ENCODE measurements at places on chromosomes 6 and 20.

- no peak for DNase-seq
These were observed 47.9 kb upstream of the DDR1 start for GRCh38 chr6:30836431-30836866.

DNA sequence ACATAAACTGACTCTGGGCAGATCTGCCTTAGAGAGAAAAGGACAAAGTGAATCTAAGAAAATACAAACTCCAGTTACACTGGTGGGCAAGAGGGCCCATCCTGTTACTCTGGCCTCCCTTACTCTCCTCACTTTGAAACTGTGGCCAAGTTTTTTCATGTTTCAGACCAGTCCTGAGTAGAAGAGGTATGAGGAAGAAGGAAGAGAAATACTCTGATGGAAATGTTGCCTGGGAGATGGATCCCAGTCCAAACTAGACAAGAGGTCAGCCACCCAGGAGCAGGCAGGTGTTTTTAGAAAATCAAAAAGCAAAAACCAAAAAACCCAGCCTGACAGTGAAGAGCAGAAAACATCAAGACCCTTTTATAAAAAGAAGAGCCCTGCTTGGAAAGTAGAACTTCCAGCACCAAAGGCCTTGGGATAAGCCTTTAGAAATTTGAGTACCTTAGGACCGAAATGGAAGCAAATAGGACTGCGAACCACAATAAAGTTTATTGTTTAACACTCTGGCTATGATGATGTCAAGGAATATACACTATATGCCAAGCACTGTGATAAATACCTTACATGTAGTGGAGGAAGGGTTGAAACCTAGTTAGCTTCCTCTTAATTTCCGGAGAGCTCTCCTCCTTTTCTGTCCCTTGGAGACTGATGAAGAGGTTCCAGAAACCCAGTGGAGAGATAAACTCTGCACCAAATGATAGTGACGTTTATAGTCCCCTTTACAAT lies 123.1 kb downstream of the KLHL32 start:
- DNase-seq: no peak

- peak; percentile 57 for DNase-seq
These were observed 14.6 kb downstream of the CD40 start for GRCh38 chr20:46132705-46133120.

GRCh38 chr6:20850686-20851416 lies 316.6 kb downstream of the CDKAL1 start:
- no peak for DNase-seq

DNA sequence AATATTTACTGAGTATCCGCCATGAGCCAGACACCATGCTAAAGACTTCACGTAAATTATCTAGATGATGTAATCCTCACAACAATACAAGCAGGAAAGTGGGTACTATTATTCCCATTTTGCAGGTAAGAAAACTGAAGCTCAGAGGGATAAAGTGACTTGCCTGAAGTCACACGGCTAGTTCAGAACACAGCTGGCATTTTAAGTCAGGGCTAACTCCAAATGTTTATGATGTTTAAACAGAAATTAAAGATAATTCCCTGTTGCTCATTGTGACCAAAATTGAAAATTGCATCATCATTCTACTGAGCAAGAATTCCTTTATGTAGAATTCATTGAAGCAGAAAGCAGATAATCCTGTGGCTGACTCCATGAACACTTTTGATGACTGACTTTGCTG lies 71.3 kb upstream of the STXBP5 start:
- DNase-seq: no peak

DNA sequence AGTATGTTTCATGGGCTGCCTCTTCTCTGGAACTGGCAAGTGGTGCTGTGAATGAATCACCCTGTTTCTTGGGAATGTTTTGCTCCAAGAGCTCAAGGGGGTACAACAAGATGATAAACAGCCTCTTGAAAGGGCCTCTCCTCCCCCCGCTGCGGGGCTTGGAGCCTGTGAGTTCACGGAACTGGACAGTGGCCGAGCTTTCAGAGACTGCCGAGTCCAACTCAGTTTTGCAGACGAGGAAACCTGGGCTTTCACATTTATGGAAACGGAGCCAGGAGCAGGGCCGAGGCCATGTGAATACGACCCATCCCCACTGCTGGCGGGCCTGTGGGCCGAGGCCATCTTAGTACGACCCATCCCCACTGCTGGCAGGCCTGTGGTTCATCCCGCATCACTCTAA lies 18.2 kb upstream of the SRC start:
- no peak for DNase-seq

DNA sequence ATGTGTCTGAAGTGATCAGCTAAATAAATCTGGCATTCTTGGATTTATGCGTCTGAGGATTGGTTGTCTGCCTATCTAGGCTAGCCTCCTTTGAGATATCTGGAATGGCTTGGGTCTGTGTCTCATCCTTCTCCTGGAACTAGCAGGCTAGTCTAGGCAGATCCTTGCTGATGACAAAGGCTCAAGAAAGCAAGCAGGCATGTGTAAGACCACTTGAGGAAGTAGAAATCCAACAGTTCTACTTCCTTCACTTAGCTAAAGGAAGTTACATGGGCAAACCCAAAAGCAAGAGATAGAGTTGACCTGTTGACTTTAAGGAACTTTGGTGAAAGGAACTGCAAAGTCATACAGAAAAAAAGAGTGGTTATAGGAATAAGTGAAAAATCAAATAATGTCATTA lies 672.6 kb downstream of the MAFB start:
- DNase-seq: no peak
